ENCODE measurements at places on chromosomes 13 and 19. TPM values are rescaled to one million over a fixed set of nuclear protein-coding genes. Genes with fewer than 3 reads are reported as not detected.

GRCh38 chr19:34976611-34977010 lies 12.6 kb upstream of the ZNF792 start:
- DNase-seq: no peak

DNA sequence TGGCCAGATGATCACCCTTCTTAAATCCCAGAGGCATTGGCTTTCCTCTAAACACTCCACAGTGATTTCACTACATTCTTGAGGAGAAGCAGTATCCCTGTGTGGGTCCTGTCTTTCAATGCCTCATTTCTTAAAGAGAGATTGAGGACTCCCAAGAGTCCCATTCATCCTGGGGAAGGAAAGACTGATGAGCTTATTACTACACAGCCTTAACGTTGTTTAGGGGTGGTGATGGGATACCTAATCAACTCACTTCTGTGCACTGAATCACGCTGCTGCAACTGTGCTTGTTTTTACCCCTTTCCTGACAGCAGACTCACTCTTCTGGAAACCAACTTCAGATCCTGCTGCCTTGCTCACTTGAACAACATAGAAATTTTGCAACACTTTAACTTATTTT lies 203.1 kb downstream of the RGCC start:
- DNase-seq: no peak

DNA sequence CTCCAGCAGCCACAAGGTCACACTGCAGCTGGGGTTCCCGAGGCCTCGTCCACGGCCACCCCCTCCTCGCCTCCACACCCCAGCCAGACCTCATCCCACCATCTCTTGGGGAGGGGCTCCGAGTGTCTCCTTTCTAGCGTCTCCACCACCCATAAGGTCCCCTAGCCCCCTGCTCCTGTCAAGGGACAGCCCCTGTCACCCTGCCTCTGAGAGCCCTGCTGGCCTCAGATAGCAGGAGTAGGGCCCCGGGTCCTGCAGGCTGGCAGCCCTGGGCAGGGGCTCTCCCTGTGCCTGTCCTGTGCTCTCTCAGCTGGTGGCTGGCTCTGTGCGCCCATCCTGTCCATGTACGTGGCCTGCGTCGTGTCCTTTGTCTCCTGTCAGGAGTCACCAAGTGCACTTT lies 17.0 kb downstream of the COMP start:
- DNase-seq: no peak

- no peak for DNase-seq
These were observed 577.2 kb upstream of the MIR17HG start for GRCh38 chr13:90770334-90770733.

GRCh38 chr13:50421473-50422130 lies 406.4 kb downstream of the KCNRG start:
- DNase-seq: no peak

Gene ZNF626
- polyA plus RNA-seq: 18.1 TPM

Gene ATP4A
- not detected for polyA plus RNA-seq

GRCh38 chr13:106105153-106105552 lies 430.3 kb downstream of the EFNB2 start:
- DNase-seq: no peak

Gene MCF2L
- 22.5 TPM for polyA plus RNA-seq

Gene ATXN8OS
- polyA plus RNA-seq: 0.63 TPM

Gene CRTC1
- polyA plus RNA-seq: 15.2 TPM

DNA sequence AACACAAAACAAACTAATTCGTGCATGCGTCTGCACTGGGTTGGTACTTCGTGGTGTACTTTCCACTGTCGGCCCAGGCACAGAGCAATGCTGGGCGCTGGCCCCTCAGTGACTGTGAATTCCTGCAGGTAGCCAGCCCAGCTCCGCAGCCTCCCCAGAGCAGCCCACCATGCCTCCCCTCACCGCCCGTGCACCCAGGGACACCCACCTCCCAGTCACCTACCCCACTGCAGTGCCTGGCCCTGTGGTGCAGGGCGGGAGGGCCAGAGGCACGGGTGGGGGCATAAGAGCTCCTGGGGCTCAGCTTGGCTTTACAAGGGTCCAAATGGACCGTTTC lies 93.1 kb upstream of the ZNF507 start:
- DNase-seq: no peak

- no peak for DNase-seq
These were observed 181.1 kb downstream of the URI1 start for GRCh38 chr19:30123119-30123518.

DNA sequence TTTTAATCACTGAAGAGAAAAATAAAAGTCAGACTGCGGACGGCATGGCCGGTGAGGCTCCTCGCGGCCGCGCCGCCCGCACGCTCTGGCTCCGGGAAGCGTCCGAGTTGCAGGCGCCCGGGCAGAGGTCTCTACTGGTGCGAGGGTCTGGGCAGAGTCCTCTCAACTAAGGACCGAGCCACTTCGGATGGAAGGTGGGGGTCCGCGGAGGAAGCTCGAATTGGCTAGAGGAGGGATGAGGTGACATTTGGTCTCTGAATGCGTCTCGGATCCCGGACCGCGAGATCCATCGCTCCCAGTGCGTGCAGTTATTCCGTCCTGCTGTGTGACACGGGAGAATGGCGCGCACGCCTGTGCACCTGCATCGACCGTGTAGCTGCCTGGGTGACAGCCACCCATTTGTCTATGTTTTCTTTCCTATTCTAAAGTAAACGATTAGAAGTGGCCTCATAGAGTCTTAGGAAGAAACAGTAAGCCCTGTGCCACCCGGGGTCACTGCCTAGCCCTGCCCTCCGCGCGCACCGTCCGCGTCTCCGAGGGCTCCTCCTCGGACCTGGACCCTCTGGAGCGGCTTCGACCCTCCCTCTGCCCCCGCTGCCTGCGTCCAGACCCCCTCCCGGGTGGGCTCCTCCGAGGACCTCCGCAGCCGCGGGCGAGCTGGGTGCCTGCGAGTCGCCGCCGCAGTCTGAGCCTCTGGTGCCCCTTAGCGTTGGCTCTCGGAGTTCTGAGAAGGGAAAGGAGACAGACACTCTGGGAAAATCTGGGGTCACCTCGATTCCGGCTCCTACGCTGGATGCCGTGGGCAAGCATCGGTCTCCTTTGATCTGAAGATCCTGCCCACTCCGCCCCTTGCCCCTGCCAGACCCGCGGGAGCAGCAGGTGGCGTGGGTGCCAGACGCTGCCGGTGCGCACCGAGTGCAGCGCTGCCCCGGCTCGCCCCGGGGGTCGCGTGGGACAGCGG lies 347.4 kb downstream of the LIG4 start:
- DNase-seq: no peak

Gene NRTN
- 0.37 TPM for polyA plus RNA-seq

- no peak for DNase-seq
These were observed 129.2 kb downstream of the COL4A1 start for GRCh38 chr13:110177790-110178189.

DNA sequence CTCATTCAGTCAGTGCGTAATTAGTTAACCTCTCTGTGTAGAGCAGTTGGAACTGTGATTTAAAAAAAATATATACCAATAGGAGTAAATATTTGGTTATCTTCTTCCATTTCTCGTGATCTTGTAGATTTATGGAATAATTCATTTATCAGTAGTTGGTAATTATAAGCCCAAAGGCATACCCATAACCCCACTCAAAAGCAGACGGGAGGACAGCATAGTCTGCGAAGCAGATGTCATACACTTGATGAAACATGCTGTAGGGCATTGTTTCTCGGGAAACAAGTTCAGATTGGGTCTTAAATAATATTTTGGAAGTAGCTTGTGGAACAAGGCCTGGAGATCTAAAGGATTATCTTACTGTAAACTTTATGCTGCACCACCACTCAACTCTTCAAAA lies 119.7 kb downstream of the FRY start:
- no peak for DNase-seq

GRCh38 chr13:45372189-45373161 lies 31.5 kb upstream of the TPT1 start:
- no peak for DNase-seq

Gene CLN5
- polyA plus RNA-seq: 15.0 TPM

Gene AMER2
- polyA plus RNA-seq: 0.03 TPM

GRCh38 chr19:6765738-6766356 lies 1.4 kb downstream of the SH2D3A start:
- DNase-seq: no peak

Gene FAM124A
- 1.6 TPM for polyA plus RNA-seq

GRCh38 chr13:97505017-97505416 lies 71.0 kb downstream of the RAP2A start:
- DNase-seq: no peak
